LHCN-M2 (cell line): ENCODE measurements at places on chromosomes 4 and X.
A peak's percentile ranks its signal among the peaks of the same experiment; 100 is the strongest.

GRCh38 chr4:83065266-83065665, 30.3 kb downstream of the COPS4 start:
- no peak for DNase-seq

DNA sequence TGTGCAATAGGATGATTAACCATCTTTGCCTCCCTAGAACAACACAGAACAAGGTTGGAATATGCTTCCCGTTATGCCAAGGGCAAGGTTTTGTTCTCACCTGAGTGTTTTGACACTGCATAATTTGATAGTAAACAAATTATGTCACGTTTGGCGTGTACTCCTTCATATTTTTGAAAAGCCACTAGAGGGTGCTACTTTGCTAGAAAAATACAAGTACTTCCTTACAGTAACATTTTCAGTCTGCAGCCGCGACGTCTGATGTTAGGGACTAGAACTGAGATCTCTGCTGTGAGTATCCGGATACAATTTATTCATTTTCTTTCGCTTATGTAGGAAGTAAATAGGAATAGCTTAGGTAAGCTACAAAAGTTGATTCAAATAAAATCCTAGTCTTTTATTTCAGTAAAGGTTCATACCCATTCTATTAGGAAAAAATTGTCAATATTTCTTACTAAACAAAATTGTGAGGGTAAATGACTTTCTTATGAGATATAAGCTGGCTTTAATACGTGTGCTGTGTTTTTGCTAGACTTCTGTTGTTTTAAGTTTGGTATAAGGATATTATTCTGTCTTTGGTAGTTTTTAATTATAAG, 181.1 kb upstream of the WDFY3 start:
- peak; percentile 86 for DNase-seq

DNA sequence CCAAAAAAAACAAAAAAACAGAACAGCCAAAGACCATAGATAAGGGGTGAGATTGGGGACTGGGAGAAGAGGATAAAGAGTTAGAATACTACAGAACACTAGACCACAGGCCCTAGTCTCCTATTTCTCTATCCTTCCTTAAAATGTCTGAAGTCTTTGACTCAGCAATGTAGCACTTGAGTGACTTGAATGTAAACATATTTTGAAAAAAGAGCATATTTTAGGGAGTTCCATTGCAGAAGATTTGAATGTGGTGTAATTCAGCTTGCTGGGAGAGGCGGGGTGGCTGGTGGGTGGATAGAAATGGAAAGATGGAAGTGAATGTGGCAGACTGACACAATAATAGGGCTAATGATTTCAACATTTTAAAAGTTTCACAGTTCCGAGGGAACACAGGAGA, 144.9 kb downstream of the CHIC2 start:
- DNase-seq, result no peak

DNA sequence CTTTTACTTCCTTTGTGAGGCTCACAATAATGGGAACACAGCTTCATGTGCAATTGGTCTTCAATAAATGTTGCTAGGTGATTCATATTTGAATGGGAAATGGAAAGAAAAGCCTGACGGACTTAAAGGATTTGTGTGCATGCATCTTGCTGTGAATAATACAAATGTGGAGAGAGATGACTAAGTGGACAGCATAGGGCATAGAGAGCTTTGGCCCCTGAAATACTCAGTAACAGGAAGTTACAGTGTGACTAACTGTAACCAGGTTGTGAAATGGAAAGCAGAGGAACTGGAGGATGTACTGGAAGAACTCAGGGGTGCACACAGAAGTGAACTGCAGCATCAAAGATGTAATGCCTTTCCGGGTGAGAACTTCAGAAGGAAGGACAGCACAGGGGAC, 206.7 kb downstream of the MGST2 start:
- DNase-seq, result peak; percentile 88

DNA sequence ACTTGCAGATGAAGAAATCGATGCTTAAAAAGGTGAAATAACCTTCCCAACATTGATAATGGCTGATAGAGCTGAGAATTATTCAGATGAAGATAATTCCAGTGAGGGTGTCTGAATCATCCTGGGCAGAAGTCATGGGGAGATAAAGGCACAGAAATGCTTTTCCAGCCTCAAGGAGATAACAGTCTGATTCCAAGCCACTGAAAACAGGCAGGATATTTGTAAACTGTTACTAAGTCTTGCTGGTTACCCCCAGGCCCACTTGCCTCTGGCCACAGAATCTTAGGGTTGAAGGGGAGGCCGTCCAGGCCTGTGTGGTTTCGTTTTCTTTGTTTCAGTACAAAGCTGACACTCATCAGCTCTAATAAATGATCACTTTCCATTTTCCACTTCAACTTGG, 158.5 kb downstream of the SH3KBP1 start:
- DNase-seq, result no peak

- peak; percentile 27 for DNase-seq
Measured at GRCh38 chr4:75821966-75822365, 80.3 kb downstream of the PPEF2 start.

DNA sequence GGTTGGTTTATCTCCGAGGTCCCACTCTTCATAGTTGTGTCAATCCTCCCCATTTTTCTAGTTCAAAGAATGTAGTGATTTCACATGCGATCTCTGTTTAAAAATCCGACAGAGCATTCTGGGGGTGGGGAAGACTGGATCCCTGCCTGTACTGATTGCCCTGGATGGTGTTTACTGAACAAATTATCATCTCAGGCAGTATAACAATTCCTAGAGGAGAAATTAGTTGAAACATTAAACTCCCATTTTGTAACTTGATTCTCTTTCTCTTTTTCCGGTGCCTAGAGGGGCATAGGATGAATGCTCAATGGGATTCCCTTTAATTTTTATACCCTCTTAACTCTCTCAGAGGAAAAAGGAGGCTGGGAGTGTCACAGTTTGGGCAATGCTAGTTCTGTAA, 10.0 kb upstream of the CWH43 start:
- DNase-seq, result no peak

DNA sequence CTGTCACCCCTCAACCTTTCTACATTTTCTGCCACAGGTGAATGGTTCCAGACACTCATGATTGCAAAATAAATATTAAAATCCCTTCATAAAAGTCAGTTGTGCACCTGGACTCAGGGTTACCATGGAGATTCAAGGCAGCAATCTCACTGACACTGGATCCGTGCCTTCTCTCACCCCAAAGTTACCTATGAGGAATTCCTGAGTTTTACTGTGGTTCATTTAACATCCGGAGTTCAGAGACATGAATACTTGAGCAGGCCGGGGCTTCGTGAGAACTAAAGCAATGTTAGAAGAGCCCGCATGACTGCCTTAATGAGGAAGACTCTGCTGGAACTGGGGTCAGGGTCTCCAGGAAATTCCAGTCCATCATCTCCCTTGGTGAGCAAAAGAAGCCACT, 12.5 kb upstream of the CLNK start:
- no peak for DNase-seq

DNA sequence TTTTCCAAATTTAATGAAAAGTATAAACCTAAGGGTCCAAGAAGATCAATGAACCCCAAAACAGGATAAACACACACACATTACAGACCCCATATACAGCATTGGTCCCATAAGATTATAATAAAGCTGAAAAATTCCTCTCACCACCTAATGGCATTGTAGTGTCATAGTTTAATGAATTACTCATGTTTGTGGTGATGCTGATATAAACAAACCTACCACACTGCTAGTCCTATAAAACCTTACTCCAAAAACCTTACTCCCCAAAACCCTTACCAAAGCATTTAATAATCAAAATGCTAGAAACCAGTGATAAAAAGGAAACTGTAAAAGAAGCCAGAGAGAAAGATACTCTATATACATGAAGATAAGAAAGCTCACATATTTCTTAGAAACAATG, 148.1 kb upstream of the SH3RF1 start:
- no peak for DNase-seq

GRCh38 chr4:8320386-8320750, 50.8 kb downstream of the HTRA3 start:
- no peak for DNase-seq

- DNase-seq, result no peak
Measured at GRCh38 chrX:41559235-41560052, 112.3 kb downstream of the NYX start.

- no peak for DNase-seq
Measured at GRCh38 chrX:16772460-16772859, 13.8 kb upstream of the TXLNG start.

DNA sequence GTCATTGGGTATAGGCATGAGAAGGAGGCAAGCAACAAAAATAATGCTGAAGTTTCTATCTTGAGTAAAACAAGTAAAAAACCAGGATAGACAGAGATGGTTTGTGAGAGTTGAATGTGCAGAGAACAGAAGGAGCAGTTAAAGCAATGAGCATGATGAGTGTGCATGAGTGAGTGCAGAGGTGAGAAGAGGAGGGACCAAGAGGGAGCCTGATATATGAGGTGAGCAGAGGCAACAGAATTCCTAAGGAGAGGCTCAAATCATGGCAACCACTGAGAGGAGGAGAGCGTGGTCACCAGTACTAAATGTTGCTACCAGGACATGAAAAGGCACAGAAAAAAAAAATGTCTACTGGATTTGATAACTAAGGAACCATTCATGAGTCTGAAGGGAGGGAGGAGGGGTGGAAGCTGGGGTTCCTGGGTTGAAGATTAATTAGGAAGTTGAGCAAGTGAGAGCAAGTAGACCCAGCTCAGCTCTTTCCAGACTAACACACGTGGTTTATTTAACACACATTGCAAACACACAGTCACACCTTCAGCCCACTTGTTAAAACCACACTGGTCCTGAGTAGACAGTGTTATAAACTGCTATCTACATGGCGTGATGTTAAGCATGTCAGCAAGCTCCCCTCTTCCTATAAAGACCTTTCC, 69.0 kb upstream of the IQCM start:
- no peak for DNase-seq

DNA sequence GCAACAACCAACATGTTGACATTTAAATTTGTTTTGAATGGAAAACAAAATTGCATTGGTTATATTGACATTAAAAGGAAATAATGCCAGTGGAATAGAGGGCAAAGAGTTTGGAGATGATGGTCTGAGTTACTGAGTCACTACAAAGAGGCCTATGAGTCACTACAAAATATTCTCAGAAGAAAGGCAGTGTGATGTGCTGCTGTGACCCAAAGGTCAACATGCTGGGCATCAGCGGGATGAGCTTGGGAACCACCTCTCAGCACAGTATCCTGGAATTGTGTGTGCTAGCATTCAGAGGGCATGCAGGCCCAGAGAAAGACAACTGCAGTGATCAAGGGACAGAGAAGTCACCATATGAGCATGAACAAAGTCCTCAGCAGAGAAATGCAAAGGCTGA, 2.8 kb downstream of the CMC4 start:
- DNase-seq, result peak; percentile 81

GRCh38 chr4:102281171-102281839, 64.0 kb downstream of the SLC39A8 start:
- DNase-seq, result no peak

- DNase-seq, result peak; percentile 57
Measured at GRCh38 chr4:113687067-113687718, 74.3 kb downstream of the CAMK2D start.

GRCh38 chr4:60314416-60314815, 885.7 kb upstream of the ADGRL3 start:
- DNase-seq, result no peak

- no peak for DNase-seq
Measured at GRCh38 chrX:7948483-7948882, 21.3 kb upstream of the PNPLA4 start.

- no peak for DNase-seq
Measured at GRCh38 chrX:120244395-120244734, 6.2 kb upstream of the ZBTB33 start.

DNA sequence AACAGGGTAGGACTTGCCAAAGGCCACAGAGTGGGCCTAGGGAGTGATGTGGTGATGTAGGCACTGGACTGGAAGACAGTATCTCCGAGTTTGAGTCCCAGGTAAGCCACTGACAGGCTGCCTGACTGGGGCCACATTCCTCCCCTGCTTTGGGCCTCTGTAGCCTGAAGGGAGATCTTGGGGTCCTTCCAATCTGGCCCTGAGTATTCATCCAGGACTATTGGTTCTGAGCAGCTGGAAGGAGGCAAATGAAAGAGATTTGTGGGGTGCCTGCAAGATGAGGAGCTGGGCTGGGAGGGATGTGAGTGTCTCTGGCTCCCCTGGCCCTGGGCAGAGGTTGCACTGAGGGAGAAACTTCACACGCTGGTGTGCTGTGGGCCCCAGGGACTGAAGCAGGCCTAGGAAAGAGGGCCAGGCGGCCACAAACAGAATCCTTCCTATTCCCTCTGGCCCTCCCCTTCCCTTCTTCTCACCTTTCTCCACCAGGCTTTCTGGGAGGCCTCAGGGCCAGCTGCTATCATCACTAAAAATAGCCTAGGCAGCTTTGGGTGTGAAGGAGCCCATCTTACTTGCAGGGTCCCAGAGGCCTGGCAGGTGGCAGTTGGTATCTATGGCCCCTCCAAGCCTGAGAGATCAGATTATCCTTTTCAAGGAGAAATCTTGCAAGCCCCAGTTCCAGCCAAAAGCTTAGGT, 70.1 kb downstream of the PJA1 start:
- no peak for DNase-seq

DNA sequence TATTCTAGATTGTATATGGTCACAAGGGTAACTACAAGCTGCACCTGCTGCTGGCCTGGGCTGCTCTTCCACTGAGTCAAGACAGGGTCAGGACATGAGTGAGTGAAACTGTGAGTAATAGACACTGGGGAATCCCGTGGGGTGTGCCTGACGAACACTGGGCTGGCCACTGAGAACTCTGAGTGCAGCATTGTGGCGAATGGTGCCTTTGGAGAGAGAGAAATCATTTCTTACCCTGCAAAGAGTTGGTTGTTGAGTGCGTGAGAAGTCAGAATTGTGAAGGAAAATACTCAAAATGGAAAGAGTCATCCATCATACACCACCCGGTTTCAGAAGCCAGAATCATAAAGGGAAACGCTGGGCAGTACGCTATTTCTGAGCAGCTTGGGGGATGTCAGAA, 43.1 kb upstream of the LSM6 start:
- DNase-seq, result no peak

GRCh38 chrX:108735679-108736508, 469 bp downstream of the IRS4 start:
- DNase-seq, result no peak

- DNase-seq, result no peak
Measured at GRCh38 chrX:69195192-69195591, 29.9 kb upstream of the PJA1 start.

GRCh38 chr4:123352240-123352945, 44.2 kb upstream of the SPRY1 start:
- peak; percentile 98 for DNase-seq

DNA sequence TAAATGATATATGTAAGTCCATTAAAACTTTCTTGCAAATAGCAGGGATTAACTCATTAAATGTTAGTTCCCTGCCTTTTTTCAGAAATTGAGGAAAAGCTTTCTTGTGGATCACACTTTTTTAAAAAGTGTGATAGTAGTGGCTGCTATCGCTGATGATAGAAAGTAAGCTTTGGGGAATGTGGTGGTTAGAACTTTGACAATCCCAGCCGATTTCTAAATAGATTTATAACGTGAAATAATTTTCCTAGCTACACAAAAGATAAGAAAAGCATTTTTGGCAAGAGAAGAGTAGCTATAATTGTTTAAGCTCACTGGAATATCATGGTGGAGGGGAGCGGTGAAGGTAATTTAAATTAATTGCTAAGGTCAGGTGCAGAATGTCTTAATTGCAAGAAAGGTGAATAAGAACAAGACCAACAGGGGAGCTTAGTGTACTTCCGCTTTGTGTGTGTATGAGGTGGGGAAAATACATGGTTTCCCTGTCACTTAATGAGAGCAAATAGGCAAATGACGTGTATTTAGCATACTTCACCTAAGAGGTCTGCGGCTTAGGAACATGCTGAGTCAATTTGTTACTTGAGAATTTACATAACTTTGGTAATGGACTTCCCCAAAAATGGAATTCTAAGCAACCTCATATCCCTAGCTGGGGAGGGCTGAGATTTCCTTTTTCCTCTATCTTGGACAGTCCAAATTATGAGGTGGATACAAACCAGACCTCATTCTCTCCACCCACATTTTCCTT, 11.7 kb upstream of the IL21 start:
- DNase-seq, result no peak
